8988T (cell line): ENCODE measurements at places on chromosomes 2 and 18.
A peak's percentile ranks its signal among the peaks of the same experiment; 100 is the strongest.

DNA sequence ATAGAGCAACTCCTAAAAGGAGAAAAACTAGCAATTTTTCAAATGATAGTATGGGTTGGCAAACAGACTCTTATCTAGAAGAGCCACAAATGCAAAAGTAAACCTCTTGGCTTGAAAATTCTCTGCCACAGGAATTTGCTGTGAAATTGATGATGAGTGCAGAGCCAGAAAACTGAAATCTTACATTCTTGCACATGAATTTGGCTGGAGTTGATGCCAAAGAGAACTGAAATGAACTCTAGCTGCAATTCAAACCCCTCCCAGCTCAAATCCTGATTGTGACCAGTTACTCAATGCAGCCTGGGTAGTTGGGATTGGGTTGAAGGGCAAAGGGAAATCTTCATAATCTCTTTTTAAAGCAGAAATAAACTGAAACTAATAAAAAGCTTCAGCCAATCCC is 266.6 kb downstream of the PDE11A start:
- DNase-seq = no peak

DNA sequence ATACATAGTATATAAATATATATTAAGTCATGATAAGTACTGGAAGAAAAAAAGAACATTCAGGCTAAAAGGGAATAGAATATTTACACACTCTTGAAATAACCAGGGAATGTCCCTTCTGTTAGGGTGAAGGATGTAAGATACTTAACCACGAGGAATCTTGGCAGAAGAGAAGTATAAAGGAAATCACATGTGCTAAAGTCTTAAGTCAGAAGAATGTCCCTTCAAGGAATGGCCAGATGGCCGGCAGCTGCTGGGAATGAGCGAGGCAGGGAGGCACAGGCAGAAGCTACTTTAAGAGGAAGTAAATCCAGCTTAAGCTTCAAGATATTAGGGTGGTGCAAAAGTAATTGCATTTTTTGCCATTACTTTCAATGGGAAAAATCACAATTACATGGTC is 5.5 kb downstream of the CCDC102B start:
- no peak for DNase-seq

DNA sequence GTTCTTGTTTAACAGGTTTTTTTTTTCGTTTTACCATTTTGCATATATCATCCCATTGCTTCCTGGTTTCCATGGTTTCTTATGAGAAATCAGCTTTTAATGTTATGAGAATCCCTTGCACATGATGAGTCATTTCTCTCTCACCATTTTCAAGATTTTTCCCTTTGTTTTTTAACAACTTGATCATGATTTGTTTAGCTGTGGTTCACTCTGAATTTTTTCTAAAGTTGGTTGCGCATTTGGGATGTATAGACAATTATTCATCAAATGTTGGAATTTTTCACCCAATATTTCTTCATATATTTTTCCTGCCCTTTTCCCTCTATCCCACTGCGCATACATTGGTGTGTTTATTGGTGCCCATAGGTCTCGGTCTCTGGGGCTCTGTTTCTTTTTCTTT is 42.4 kb upstream of the BIN1 start:
- no peak for DNase-seq

GRCh38 chr2:168686452-168687191 is 115.8 kb upstream of the NOSTRIN start:
- peak; percentile 8 for DNase-seq

DNA sequence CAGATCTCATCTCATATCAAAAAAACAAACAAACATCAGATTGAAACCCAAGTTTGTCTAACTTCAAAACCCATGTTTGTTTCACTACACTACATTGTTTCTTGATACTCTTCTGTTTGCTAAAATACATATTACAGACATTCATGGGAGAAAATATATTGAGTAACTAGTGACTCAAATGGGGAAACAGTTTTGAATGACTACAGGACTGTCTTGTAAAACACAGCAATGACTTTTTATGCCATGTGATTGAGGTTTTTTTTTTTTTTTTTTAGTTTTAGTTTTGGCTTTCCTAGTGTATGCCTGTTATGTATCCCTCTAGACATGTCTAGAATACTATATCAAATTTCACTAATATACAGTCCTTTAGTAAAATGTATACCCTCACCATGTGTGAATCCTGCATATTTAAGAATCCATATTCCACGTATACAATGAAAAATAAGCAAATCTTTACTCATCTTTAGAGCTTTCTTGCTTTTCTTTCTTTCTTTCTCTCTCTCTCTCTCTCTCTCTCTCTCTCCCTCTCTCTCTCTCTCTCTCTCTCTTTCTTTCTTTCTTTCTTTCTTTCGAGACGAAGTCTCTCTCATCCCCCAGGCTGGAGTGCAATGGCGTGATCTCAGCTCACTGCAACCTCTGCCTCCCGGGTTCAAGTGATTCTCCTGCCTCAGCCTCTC is 46.6 kb upstream of the SERTAD2 start:
- DNase-seq = no peak

DNA sequence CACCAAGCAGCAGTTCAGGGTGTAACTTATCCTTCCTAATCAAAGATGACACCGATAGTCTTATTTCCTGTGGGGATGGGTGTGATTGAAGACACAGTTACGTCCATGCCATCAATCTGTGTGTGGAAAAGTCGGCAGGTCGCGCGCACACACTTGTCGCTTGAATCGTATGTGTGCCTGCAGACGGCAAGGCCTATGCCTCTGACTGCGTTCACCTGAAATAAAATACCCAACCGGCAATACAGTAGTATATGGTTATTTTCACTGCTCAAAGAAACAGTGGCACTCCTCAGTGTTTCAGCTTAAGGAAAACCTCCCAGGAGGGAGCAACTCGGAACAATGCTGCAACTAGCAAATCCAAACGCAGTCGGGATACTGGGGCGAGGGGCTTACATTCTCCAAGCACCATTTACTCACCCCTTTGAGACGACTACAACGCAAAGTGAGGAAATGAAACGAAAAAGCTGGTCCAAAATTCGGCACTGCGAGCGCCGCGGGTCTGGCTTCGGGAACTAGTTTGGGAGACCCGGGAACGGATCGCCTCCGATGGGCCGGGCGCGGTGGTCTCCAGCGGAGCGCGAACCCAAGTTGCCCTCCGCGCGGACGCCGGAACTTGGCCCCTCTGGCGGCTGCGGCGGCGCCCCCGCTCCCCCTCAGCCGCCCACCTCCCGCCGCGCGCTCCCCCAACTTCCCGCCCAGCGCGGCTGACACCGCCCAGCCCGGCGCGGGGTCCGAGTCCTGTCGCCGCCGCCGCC is 675 bp downstream of the PRKD3 start:
- no peak for DNase-seq

DNA sequence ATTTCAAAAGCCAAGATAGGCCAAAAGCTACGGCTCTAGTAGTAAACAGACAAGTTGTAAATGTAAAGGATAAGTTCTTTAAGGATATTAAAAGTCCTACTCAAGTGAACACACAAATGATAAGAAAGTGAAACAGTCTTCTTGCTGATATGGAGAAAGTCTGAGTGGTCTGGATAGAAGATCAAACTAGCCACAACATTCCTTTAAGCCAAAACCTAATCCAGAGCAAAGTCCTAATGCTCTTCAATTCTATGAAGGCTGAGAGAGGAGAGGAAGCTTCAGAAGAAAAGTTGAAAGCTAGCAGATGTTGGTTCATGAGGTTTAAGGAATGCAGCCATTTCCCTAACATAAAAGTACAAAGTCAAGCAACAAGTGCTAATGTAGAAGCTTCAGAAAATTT is 111.7 kb upstream of the ZEB2 start:
- no peak for DNase-seq

GRCh38 chr2:64442801-64443429 is 11.0 kb upstream of the LGALSL start:
- no peak for DNase-seq

GRCh38 chr2:216206821-216207220 is 97.7 kb downstream of the XRCC5 start:
- no peak for DNase-seq

DNA sequence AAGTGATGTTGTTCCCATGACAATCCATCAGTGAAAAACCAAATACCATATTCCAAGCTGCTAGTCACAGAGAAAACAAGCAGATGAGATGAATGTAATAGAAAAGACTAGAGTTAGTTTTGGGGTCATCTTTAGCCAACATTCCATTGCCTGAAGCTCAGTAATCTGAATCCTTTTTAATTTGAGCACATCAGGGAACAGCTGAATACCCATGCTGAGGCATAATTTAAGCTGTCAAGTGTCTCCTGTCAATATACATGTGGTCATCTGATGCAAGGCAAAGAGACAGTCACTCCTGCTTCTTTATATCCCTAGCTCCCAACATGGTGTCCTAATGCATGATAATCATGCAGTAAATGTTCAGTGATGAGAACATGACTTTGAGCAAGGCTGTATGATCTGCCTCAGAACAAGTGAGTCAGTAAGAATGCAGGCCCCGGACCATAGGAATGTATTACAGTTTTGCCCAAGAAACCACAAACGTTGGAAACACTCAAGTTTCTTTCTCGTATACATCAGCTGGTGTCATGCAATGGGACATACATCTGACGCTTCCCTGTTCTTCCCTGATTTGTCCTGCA is 48.0 kb downstream of the CDK15 start:
- no peak for DNase-seq
